ENCODE measurements at places on chromosomes 6 and 20. TPM values are rescaled to one million over a fixed set of nuclear protein-coding genes. Genes with fewer than 3 reads are reported as not detected.

Gene KCNB1
- total RNA-seq, result 7.6 TPM

Gene CST2
- total RNA-seq, result not detected

Gene ZBTB12
- total RNA-seq, result 3.5 TPM

DNA sequence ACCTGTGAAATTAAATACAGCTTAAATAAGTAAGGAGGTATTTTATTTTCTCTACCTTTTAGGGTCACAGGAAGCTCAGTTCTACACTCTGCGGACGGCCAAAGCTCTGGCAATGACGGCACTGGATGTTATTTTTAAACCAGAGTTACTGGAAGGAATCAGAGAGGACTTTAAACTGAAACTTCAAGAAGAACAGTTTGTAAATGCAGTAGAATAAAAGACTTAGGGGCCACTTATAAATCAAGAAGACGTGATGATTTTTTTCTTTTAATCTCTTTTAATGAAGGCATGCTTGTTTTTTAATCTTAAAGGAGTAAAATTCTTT, 16.2 kb downstream of the PM20D2 start:
- no peaks in the 10 kb centered on the region for H3K4me1 ChIP-seq
- no peaks in the 10 kb centered on the region for H3K27me3 ChIP-seq
- H3K36me3 ChIP-seq, result peaks cover 42% of the 10 kb centered on the region
- no peak overlapping the region for H3K27ac ChIP-seq
- H3K4me3 ChIP-seq, result no peak overlapping the region

Data from tibial nerve (tissue), 4 donors.